ENCODE measurements at places on chromosomes 3 and 15.
A peak's percentile ranks its signal among the peaks of the same experiment; 100 is the strongest.

DNA sequence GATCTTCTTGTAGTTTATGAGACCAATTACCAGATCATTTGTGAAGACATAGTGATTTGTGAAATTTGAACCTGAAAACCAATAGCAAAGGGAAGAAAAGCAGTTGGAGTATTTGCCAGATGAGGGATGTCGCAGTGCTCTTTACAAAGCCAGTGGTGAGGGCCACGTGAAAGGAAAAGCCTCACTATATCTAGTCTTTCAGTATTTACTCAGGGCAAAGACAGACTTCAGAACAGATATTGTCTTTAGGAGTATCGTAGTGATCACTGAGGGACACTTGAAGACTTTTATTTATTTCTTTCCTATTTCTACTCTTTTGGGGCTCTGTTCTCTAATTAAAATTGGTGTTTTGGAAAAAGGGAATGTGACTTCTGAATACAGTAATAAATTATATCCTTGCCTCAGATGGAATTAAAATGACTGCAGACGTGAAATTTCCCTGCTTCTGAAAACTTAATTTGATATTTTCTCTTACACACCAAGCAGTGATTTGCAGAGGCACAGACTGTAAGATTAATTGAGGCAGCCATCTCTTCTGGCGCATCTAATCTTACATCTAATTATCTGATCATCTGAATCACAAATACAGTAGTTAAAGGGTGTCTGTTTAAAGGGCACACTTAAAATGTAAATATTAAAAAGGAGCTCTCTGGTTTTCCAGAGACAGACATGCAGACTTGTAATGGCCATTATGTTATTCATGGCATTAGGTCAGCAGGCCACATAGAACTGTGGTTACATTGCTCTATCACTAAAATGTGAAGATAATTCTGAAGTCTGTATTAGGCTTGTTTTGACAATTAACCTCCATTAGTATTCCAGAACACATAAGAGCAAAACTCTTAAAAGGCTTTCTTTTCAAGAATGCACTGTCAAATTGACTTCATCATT is 193.0 kb upstream of the GOLIM4 start:
- DNase-seq = no peak

- no peak for DNase-seq
Measured at GRCh38 chr3:141275511-141275910, 43.9 kb downstream of the PXYLP1 start.

DNA sequence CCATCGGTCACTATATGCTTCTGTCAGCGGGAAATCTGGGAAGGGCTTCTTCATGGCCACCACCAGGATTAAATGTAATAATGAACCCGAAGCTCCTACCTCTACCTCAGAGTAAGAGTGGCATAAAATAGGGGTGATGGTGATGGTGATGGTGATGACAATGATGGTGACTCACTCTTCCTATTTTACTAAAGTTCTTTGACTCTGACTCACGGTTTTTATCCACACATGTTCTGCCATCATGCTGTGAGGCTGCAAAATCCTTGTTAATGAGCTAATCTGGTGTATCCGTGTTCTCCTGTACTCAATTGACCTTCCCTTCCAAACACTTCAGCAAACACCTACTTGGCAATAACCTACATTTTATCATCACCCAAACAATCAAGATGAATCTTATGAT is 18.3 kb upstream of the FOXP1 start:
- DNase-seq = no peak

- DNase-seq = no peak
Measured at GRCh38 chr15:59659366-59659765, 2.1 kb upstream of the GTF2A2 start.

DNA sequence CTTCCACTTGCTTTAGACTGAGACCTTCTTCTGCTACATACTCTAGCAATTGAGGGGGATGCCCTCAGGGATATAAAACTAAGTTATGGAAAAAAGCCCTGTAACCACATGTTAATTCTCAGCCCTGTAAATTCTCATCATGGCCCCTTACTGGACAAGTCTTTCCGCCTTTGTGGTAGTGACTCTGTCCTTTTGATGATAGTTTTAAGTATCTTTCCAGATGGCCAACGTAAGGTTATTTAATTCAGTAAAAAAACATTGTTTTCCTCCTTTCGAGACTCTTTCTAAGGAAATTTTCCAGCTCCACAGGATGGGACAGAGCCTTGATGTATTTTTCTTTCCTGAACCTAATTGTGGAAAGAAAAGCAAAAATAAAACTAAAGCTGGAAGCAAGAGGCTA is 25.3 kb upstream of the TM4SF4 start:
- DNase-seq = no peak

- no peak for DNase-seq
Measured at GRCh38 chr3:182989566-182989965, 9.2 kb upstream of the DCUN1D1 start.

DNA sequence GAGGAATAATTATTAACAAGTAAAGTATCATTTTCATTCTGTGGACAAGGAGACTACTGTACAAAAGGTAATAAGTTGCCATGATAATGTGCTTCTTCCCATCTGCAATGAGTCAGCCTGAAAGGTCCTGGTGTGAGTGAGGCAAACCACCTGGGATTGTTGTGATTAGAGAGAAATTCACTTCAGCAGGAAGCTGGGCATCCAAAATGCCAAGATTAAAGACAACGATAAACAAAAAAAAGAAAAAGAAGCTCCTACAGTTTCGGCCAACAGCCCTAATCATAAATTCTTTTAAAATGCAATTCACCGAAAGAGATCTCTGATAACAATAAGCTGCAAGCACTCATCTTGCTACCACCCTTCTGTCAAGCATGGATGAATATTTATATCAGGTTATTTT is 507.8 kb downstream of the TUSC7 start:
- DNase-seq = no peak

GRCh38 chr3:184584464-184584891 is 22.9 kb downstream of the EPHB3 start:
- DNase-seq = no peak

- no peak for DNase-seq
Measured at GRCh38 chr3:111725706-111726105, 130.6 kb upstream of the ZBED2 start.

DNA sequence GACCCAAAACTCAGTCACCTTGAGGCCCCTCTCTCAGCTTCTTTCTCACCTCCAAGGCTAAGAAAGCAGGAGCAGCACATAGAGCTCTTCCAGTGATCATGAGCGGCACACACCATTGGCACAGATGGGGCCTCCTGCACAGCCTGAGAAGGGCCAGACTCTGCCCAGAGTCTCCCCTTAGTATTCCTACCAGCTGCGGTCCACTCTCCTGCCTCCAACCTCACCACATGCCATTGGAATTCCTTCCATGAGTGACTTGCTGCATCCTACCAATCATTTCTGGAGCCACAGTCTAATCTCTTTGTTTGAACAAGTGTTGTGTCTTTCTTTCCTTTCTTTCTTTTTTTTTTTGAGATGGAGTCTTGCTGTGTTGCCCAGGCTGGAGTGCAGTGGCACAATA is 39.3 kb downstream of the CDCP1 start:
- no peak for DNase-seq

DNA sequence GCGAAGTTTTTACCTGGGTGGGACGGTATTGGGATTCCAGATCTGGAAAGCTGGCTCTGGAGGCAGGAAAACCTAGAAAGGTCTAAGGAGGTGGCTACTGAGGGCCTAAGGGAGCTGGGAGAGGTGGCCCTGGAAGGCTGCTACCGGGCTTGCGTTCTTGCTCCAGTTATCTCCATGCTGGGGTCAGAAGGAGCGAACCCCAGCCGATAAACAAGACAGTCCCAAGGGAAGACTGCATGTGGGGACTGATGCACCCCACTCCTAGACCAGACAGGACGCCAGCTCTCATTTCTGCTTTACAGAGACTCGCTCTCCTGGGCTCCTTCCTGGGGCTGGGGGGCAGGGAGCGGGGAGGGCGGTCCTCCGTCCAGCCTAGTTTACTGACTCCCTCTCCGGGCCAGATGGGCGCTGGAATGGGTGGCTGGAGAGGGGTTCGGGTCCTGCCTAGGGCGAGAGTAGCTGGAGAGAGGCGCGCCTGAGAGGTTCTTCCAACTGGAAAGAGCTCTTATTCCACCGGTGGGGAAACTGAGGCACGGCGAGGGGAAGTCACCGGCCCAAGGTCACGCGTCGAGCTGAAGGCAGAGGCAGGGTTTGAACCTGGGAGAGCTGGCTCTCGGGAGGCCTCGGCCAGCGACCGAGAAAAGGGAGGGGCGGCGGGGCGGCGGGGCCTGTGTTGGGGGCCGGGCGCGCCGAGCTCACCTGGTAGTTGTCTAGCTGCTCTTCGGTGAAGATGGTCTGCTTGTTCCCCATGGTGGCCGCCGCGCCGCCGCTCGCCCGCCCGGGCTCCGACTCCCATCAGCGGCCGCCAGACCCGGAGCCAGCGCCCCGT is 565 bp downstream of the CIB2 start:
- DNase-seq = peak; percentile 15

DNA sequence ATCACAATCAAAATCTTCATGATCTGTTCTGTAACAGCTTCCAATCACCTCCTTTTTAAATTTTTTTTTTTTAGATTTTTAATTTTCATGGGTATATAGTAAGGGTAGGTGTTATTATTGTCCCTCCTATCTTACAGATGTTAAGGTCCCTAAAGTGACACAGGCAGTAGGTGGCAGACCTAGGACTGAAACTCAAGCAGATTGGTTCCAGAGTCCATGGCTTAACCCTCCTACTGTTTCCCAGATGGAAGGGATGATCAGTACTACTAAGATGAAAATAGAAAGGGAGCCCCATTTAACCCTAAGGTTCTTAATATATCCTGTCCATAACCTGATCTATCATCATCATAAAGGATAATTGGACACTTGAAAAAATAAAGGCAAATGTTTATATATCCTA is 57.1 kb downstream of the CHAC1 start:
- no peak for DNase-seq

DNA sequence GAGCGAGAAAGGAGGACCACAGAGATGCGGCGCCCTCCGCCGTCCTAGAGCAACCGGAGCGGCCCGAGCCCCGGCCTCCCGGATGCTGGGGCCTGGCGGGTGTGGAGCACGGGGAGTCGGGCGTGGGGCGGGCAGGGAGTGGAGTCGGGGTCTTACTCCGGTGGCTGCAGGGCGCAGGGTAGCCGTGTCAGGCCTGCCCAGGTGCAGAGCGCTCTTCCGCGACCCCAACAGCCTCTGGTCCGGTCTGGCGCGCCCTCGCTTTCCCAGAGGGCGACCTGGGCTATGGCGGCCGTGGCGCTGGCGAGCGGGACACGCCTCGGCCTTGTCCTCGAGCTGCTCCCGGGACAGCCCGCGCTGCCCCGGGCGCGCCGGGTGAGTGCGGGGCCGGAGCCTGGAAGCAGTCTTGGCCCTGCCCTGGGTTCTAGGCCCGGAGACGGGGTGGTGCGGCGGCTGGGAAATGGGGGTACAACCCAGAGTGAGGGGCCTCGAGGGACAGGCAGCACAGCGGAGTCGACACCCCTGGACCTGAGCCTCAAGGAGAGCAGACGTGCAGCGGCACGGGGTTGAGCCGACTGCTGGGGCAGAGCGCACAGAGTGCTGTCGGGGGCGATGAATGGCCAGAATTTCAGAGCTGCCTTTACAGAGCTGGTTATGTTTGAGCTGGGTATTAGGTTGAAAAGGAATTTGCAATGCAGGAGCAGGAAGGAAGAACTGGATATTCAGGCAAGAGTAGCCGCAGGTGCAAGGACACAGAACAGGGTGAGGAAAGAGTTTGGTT is at the start of gene ZNF662:
Gene ZNF662 (plus strand): TSS at position 73 of the 778 bp plus-strand sequence. CDS start 1,973 bp downstream, outside the sequence.
- DNase-seq = no peak

GRCh38 chr15:86754846-86755245 is 675.2 kb downstream of the AGBL1 start:
- no peak for DNase-seq

DNA sequence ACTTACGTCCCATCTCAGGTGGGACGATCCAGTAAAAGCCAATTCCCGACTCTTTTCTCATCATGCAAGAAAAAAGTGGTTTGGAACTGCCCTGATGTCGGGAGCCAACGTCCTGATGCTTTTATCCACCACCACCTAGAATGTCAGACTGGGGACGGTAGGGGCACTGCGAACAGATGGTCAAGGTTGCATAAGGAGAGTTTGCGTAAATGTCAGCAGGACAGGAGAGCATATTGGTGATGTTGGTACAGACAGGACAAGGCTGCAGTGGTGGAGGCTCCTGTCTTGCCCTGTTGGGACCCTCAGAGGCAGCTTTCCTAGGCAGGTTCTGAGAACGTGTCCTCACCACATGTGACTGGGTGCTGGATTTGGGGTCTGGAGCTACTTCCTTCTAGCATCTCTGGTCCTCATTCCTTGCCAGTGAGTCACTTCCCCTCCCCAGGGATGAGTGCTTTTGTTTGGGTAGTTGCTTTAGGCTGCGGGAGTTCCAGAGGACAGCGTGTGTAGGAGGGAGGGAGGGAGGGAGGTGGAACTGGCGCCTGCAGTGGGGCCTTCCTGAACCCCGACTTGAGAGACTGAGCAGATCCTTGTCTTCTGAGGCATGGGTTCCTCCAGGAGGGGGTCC is 21.0 kb downstream of the THSD4 start:
- no peak for DNase-seq

- no peak for DNase-seq
Measured at GRCh38 chr3:40615110-40615915, 90.6 kb downstream of the ZNF621 start.

GRCh38 chr3:16066975-16067374 is 107.5 kb upstream of the GALNT15 start:
- no peak for DNase-seq

DNA sequence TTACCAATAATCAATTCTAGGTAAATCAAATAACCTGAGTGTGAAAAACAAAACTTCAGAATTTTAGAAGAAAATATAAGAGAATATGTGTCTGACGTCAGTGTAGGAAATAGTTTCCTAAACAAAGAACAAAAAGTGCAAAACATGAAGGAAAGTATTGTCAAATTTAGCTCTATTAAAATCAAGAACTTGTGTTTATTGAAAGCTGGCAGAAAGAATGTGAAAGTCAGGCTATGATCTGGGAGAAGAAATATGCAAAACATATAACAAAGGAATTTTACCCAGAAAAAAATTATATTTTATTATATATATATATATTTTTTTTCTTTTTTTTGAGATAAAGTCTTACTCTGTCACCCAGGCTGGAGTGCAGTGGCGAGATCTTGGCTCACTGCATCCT is 129.1 kb upstream of the ANKRD28 start:
- no peak for DNase-seq

DNA sequence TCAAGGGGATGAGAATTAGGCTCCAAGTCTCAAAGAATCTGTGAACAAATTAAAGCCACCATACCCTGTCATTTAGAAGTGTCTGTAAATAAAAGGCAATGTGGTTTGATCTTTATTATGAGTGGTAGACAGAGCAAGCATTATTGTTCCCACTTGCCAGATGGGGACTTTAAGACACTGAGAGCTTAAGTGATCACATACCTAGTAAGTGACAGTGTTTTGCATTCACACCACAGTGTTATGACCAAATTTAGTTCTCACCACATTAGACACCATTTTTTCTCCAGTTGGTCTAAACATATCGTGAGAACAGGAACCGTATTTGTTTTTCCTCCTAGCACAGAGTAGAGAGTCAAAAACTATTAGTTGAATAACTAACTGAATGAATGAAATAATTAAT is 13.2 kb upstream of the ZBED2 start:
- DNase-seq = peak; percentile 48

DNA sequence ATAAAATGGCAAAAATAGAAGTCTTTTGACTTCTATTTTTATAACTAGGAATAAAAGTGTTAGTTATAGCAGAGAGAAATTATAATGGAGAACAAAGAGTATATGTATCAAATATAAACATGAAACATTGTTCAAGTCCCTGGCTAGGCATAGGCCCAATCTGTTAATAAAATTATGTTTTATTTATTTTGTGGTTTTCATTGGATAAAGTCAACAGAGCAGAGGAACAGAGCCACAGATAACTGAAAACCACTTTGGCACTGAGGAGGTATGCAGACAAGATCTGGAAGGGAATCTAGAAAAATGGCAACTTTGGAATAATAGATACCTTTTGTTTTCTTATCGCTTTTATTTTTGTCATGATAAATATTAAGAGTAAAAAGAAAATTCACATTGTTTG is 50.4 kb upstream of the ICE2 start:
- DNase-seq = no peak
